ENCODE measurements at places on chromosomes 16 and 17.
A peak's percentile ranks its signal among the peaks of the same experiment; 100 is the strongest.

GRCh38 chr16:27726621-27727261, 176.8 kb downstream of the KATNIP start:
- DNase-seq, result peak; percentile 74

DNA sequence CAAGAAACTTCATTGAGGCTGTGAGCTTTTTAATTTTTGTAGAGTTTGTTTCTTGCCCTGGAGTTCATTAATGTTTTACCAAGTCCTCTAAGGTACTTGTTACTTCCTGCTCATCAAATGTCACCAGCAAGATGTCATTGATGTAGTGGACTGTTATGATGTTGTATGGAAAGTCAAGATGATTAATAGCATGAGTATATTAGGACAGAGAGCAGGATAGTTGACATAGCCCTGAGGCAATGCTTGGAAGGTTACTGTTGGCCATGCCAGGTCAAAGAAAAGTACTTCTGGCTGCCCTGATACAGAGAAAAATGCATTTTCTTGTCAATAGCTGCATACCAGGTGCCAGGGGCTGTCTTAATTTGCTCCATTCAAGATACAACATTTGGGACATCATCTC, 6.7 kb downstream of the KRTAP1-5 start:
- DNase-seq, result peak; percentile 32

GRCh38 chr16:28010671-28011070, 52.8 kb downstream of the GSG1L start:
- DNase-seq, result peak; percentile 8

DNA sequence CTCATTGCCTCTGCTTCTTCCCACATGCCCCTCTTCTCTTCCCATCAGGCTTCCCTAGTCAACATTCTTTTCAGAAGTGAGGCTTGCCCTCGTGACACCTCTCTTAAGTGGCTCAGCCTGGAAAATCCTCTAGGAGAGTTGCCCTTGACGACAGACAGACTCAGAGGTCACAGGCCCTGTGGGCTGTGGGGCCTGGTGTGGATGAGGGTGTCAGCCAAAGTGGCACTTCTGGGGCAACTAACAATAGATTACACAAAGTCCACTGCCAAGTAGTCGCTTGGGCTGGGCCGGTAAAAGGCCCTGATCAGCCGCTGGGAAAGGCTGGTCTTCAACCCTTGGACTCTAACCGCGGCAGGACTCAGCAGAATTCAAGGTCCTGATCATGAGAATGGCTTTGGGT, 33.7 kb upstream of the METTL16 start:
- no peak for DNase-seq

GRCh38 chr16:78480588-78480987, 381.1 kb downstream of the WWOX start:
- DNase-seq, result no peak

- DNase-seq, result no peak
Measured at GRCh38 chr16:4077174-4077649, 39.0 kb downstream of the ADCY9 start.

DNA sequence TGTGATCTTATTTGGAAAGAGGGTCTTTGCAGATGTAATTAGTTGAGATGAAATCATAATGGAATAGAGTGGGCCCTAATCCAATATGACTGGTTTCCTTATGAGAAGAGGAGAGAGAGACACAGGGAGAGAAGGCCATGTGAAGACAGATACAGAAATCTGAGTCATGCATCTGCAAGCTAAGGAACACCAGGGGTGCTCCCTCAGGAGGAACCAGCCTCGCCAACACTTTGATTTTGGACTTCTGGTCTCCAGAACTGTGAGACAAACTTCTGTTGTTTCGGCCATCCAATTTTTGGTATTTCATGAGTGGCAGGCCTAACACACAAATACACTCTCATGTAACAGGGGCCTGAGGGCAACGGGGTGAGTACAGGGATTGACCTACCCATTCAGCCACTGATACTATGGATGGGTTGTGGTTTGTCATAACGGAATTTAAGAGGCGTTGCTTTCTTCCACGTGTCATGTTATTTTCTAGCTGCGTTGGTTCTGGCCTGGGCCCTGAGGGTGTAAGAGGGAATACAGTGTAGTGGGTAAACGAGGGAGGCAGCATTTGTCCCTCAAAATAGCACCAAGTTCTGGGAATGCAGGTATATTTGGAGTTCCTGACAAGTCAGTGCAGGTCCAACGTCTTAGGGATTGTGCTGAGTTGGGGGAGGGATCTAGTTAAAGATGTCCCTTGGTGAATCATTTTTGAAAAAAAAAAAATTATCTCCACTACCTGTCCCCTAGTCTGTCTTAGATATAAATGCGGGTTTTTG, 17.7 kb downstream of the PLCG2 start:
- DNase-seq, result no peak

DNA sequence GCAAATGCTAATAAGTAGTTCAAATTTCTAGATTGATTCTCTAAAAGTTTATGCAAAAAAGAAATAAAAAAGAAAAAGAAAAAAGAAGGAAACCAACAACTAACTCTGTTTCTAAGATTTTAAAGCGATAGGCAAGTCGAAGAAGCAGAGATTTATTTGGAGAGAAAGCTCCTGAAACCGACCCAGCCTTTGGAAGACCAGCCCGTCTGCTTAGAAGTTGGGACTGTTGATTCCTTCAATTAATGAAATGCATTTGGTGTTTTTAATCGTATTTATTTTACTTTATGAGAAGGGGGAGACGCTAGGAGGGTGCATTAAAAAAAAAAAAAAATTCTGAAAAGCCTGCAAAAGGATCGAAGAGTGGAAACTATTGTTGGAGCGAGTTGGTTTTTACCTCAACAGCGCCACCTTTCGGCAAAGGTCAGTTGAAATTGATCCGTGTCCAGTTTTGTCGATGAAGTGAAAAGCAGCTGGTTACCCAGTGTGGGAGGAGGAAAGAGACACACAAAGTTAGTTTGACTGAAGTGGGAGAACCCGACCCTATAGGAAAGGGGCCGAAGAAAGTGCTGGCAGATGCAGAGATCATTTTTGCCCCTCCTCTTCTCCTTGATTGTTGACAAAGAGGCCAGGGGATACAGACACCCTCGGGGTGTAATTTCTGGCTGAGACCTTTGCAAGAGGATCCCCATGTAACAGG, 1.5 kb upstream of the MAF start:
- peak; percentile 55 for DNase-seq

DNA sequence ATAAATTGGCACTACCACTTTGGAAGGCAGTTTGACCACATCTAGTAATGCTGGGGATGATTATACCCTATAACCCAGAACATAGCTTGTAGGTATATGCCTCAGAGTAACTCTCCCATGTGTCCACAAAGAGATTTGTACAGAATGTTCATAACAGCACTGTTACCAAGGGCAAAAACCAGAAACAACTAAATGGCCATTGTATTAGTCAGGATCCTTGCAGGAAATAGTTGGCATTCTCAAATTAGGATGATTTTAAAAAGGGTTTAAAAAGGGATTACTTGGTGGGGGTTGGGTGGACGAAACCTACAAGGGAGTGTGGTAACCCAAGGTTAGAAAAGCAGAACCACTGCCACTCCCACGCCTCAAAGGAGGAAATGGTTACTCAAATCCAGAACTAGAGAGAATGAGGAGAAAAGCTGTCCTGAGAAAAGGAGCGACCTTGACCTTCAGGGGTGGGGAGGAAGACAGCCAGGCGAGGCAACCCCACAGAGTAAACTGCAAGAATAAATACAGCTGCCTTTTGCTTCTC, 2.1 kb downstream of the CPPED1 start:
- peak; percentile 84 for DNase-seq

GRCh38 chr17:79620207-79621038, 9.6 kb upstream of the RBFOX3 start:
- no peak for DNase-seq

DNA sequence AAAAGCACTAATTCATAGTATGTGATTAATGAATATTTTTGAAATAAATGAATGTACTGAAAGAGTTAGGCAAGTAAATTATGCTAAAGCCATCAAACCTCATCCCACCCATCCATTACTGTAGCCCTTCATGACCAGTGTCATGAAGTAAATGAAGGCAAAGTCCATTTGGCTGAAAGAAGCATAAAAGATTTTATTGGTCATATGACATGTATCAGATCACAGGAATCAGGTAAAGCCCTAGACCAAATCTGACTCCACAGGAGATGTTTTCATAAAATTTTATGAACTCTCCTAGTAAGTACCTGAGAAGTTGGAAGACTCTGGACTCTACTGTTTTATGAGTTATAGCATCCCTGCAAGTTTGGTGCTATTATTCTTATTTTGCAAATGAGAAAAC, 213.5 kb downstream of the TMEM114 start:
- DNase-seq, result no peak

DNA sequence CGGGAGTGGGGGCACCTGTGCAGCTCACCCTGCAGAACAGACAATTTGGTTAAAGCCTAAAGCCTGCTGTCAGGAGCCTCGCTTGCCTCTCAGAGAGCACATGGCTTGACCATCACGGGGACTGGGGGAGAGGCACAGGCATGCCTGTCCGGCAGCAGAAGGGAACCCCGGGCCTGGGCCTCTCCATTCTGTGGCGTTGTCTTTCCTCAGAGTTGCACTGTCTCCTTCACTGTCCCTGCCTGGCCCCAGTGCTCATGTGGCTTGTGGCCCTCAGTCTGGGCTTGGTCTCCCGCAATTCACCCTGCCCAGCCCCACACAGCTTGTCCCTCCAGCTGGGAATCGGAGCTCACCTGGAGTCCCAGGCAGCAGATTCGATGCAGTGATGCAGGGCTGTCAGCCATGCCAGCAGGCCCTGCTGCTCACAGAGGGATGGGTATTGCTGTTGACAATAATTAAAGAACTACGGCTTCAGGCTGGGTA, 189.9 kb downstream of the SEC14L1 start:
- no peak for DNase-seq

All from EL (cell line).